ENCODE measurements at places on chromosomes 7 and 10. TPM values are rescaled to one million over a fixed set of nuclear protein-coding genes. Genes with fewer than 3 reads are reported as not detected.

Gene CCDC7
- 73.0 TPM for total RNA-seq

Gene LRIT1
- not detected for total RNA-seq

Gene ANKRD7
- total RNA-seq = 0.47 TPM

Gene CPEB3
- 3.7 TPM for total RNA-seq

Gene CALCR
- not detected for total RNA-seq

Gene AKR1C4
- total RNA-seq = not detected

Gene LIPK
- total RNA-seq = not detected

Gene GPR85
- total RNA-seq = not detected

Gene C10orf143
- 5.5 TPM for total RNA-seq

Gene PYROXD2
- total RNA-seq = 21.5 TPM

Gene GLUD1
- total RNA-seq = 107 TPM

Gene MOGAT3
- total RNA-seq = not detected

Gene PON1
- not detected for total RNA-seq

Gene HDAC9
- 6.5 TPM for total RNA-seq

Gene GRID1
- not detected for total RNA-seq

Gene CRHR2
- not detected for total RNA-seq

Gene TSPAN33
- 3.8 TPM for total RNA-seq

Gene HTRA1
- 0.30 TPM for total RNA-seq

Gene LRRD1
- total RNA-seq = 0.22 TPM

Gene TES
- total RNA-seq = 108 TPM

Gene SORCS1
- not detected for total RNA-seq

Gene UCMA
- not detected for total RNA-seq

Gene PDZD7
- total RNA-seq = 1.1 TPM
